Thoracic aorta (tissue), 2 donors: ENCODE measurements at places on chromosomes 4 and X. TPM values are rescaled to one million over a fixed set of nuclear protein-coding genes. Genes with fewer than 3 reads are reported as not detected.
A peak's percentile ranks its signal among the peaks of the same experiment; 100 is the strongest.

Gene RPA4
- total RNA-seq, result 4.0 TPM

Gene BANK1
- total RNA-seq, result 1.1 TPM

Gene BCLAF3
- total RNA-seq, result 9.5 TPM

Gene HOPX
- total RNA-seq, result 2.0 TPM

Gene LRCH2
- 9.9 TPM for total RNA-seq

DNA sequence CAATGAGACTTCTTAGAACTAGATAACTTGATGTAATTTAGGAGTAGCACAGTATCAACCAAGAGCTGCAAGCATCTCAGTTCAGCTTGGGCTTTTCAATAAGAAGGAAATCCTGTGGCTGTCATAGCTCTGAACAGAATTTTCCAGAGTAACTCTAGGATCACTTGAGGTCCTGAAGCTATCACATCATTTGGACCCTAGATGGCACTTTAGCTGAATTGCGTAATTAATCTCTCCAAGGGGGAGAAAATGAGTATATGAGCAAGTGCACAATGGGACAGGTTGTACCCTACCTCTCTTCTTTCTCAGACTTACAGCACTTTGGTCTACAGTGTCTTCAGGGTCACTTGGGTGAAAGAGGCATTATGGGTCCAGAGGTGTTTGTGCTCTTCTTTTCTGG, 45.2 kb downstream of the SLC4A4 start:
- no peak overlapping the region for H3K27ac ChIP-seq
- H3K4me1 ChIP-seq, result peaks cover under 1% of the 10 kb centered on the region
- H3K36me3 ChIP-seq, result no peaks in the 10 kb centered on the region
- H3K4me3 ChIP-seq, result no peak overlapping the region

DNA sequence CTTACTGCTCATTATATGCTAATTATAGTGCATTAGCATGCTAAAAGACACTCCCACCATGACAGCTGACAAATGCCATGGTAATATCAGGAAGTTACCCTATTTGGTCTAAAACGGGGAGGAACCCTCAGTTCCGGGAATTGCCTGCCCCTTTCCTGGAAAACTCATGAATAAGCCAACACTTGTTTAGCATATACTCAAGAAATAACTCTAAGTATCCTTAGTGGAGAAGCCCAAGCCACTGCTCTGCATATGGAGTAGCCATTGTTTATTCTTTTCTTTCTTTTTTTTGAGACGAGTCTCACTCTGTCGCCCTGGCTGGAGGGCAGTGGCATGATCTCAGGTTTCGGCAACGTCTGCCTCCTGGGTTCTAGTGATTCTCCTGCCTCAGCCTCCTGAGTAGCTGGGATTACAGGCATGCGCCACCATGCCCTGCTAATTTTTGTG, 15.5 kb downstream of the NUDT6 start:
- no peaks in the 10 kb centered on the region for H3K27me3 ChIP-seq
- no peak overlapping the region for H3K4me3 ChIP-seq
- no peaks in the 10 kb centered on the region for H3K36me3 ChIP-seq
- H3K4me1 ChIP-seq, result peaks cover 3% of the 10 kb centered on the region
- DNase-seq, result no peak
- no peak overlapping the region for H3K27ac ChIP-seq

DNA sequence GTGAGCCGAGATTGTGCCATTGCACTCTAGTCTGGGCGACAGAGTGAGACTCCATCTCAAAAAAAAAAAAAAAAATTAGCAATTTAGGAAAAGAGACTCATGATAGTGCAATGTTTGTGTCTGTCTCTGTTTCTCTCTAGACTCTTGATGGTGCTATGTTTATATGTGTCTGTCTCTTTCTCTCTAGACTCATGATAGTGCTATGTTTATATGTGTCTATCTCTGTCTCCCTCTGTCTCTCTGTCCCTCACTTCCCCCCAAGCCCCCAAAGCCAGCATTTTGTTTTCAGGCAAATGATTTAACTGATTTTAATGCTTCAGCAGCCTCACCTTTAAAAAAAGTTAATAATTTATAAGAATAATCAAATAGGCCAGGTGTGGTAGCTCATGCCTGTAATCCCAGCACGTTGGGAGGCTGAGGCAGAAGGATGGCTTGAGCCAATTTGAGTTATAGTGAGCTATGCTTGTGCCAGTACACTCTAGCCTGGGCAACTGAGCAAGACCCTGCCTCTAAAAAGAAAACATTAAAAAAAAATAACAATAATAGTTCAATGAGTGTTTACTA, 6.9 kb downstream of the MOB1B start:
- DNase-seq, result no peak
- H3K36me3 ChIP-seq, result no peaks in the 10 kb centered on the region
- H3K4me1 ChIP-seq, result peaks cover 4% of the 10 kb centered on the region
- H3K27ac ChIP-seq, result no peak overlapping the region
- H3K4me3 ChIP-seq, result no peak overlapping the region

- H3K4me3 ChIP-seq, result peak overlapping the region; percentile 45
- no peaks in the 10 kb centered on the region for H3K27me3 ChIP-seq
- H3K4me1 ChIP-seq, result peaks cover 21% of the 10 kb centered on the region
- no peaks in the 10 kb centered on the region for H3K36me3 ChIP-seq
- H3K27ac ChIP-seq, result peak overlapping the region; percentile 54
Observed at GRCh38 chrX:39736216-39737211, 361.2 kb downstream of the BCOR start.

- no peaks in the 10 kb centered on the region for H3K4me1 ChIP-seq
- H3K27me3 ChIP-seq, result no peaks in the 10 kb centered on the region
- H3K27ac ChIP-seq, result no peak overlapping the region
- H3K36me3 ChIP-seq, result no peaks in the 10 kb centered on the region
- no peak overlapping the region for H3K4me3 ChIP-seq
Observed at GRCh38 chr4:37733240-37733867, 47.2 kb upstream of the RELL1 start.

- H3K27me3 ChIP-seq, result no peaks in the 10 kb centered on the region
- no peak overlapping the region for H3K4me3 ChIP-seq
- H3K36me3 ChIP-seq, result no peaks in the 10 kb centered on the region
Observed at GRCh38 chr4:129138810-129139496, 43.0 kb downstream of the C4orf33 start.

DNA sequence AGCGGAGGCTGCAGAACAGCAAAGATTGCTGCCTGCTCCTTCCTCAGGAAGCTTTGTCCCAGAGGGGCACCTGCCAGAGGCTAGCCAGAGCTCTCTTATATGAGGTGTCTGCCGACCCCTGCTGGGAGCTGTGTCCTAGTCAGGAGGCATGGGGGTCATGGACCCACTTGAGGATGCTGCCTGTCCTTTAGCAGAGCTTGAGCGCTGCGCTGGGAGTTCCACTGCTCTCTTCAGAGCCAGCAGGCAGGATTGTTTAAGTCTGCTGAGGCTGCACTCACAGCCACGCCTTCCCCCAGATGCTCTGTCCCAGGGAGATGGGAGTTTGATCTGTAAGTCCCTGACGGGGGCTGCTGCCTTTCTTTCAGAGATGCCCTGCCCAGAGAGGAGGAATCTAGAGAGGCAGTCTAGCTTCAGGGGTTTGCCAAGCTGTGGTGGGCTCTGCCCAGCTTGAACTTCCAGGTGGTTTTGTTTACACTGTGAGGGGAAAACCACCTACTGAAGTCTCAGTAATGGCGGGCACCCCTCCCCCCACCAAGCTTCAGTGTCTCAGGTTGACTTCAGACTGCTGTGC, 10.9 kb downstream of the DCK start:
- DNase-seq, result no peak
- no peaks in the 10 kb centered on the region for H3K27me3 ChIP-seq
- no peak overlapping the region for H3K4me3 ChIP-seq
- H3K27ac ChIP-seq, result no peak overlapping the region

- no peak overlapping the region for H3K27ac ChIP-seq
- H3K4me3 ChIP-seq, result no peak overlapping the region
- no peaks in the 10 kb centered on the region for H3K27me3 ChIP-seq
- H3K4me1 ChIP-seq, result no peaks in the 10 kb centered on the region
Observed at GRCh38 chrX:124263743-124264142, 68.7 kb upstream of the TEX13D start.

DNA sequence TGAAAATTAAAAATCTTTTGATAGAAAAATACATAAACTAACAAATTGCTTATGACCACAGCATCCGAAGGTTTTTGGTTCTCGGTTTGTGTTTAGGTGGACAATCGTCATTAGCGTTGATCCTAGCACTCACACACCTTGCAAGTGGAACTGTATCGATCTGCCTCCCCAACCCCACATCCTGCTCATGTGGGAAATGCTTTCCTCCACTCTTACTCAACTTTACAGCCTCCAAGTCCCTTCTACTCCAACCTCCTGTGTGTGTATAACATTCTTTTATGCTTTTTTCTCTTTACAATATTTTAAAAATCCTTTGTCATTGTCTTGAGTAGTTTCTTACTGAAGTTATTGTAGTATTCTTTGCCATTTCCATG, 15.6 kb upstream of the TMEM131L start:
- no peaks in the 10 kb centered on the region for H3K36me3 ChIP-seq
- H3K4me3 ChIP-seq, result no peak overlapping the region
- DNase-seq, result no peak
- no peaks in the 10 kb centered on the region for H3K27me3 ChIP-seq
- H3K4me1 ChIP-seq, result peaks cover 22% of the 10 kb centered on the region

DNA sequence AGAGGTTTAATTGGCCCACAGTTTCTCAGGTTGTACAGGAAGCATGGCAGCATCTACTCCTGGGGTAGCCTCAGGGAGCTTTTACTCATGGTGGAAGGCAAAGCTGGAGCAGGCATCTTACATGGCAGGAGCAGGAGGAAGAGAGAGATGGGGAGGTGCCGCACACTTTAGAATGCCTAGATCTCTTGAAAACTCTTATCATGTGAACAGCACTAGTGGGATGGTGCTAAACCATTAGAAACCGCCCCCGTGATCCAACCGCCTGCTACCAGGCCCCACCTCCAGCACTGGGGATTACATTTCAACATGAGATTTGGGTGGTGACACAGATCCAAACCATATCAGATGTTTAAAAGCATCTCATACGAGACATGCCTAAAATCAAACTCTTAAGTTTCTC, 41.6 kb upstream of the SCOC start:
- no peaks in the 10 kb centered on the region for H3K4me1 ChIP-seq
- no peaks in the 10 kb centered on the region for H3K36me3 ChIP-seq
- no peak overlapping the region for H3K4me3 ChIP-seq
- H3K27me3 ChIP-seq, result no peaks in the 10 kb centered on the region
- no peak for DNase-seq

GRCh38 chr4:86398187-86398586, 38.3 kb upstream of the MAPK10 start:
- H3K4me1 ChIP-seq, result no peaks in the 10 kb centered on the region
- H3K36me3 ChIP-seq, result no peaks in the 10 kb centered on the region
- H3K27me3 ChIP-seq, result no peaks in the 10 kb centered on the region
- no peak overlapping the region for H3K27ac ChIP-seq
- DNase-seq, result no peak
- H3K4me3 ChIP-seq, result no peak overlapping the region

- H3K36me3 ChIP-seq, result no peaks in the 10 kb centered on the region
- no peak overlapping the region for H3K27ac ChIP-seq
- peak overlapping the region; percentile 25 for H3K4me3 ChIP-seq
- H3K27me3 ChIP-seq, result no peaks in the 10 kb centered on the region
- no peak for DNase-seq
Observed at GRCh38 chr4:123418351-123418931, 21.8 kb downstream of the SPRY1 start.

GRCh38 chrX:4754878-4755604, 1041.6 kb upstream of the PRKX start:
- H3K36me3 ChIP-seq, result no peaks in the 10 kb centered on the region
- H3K27me3 ChIP-seq, result no peaks in the 10 kb centered on the region
- no peak for DNase-seq
- no peak overlapping the region for H3K4me3 ChIP-seq

GRCh38 chrX:10722851-10723250, 102.5 kb upstream of the MID1 start:
- H3K27ac ChIP-seq, result no peak overlapping the region
- H3K4me3 ChIP-seq, result peak overlapping the region; percentile 33
- DNase-seq, result no peak
- no peaks in the 10 kb centered on the region for H3K36me3 ChIP-seq
- H3K27me3 ChIP-seq, result no peaks in the 10 kb centered on the region

DNA sequence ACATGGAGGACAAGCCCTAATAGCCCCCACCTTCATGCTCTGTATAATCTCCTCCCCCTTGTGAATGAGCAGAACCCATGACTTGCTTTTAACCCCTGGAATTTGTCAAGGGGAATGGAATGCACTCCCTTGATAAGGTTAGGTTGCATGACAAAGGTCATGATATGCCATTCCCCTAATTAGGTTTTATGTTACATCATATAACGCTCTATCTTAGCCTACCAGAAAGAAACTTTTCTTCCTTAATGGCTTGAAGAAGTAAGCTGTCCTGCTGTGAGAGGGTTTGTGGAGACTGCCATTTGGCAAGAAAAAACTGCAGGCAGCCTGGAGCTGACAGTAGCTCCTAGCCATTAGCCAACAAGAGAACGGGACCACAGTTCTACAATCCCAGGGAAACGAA, 399.8 kb upstream of the MAD2L1 start:
- no peaks in the 10 kb centered on the region for H3K4me1 ChIP-seq
- no peaks in the 10 kb centered on the region for H3K36me3 ChIP-seq
- no peaks in the 10 kb centered on the region for H3K27me3 ChIP-seq
- no peak overlapping the region for H3K4me3 ChIP-seq
- H3K27ac ChIP-seq, result no peak overlapping the region

DNA sequence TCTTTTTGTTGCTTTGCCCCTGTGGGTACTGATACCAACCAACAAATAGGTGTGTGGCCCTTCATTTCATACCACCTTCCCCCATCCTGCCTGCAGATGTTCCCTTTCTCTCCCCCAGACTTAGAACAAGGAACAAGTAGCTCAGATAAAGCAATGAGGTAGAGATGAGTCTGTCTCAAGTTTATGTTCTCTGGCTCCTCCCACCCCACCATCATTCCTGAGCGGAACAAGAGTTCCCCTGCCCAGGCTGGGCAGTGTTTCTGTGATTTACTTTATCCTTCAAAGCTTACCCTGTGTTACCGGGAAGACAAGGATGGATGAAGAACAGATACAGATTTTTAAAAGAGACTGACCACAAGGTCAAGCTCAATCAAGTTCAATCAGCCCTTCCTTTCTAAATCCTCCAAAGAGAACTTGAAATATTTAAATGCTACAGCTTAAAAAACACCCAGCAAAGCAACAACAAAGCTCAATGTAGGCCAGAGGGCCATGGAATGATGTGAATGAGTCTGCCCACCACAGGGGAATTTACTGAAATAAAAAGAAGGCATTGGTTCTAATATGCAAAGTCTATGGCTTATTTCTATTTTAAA, 80.1 kb upstream of the UCP1 start:
- no peaks in the 10 kb centered on the region for H3K27me3 ChIP-seq
- H3K4me3 ChIP-seq, result no peak overlapping the region
- no peak overlapping the region for H3K27ac ChIP-seq
- no peaks in the 10 kb centered on the region for H3K4me1 ChIP-seq

DNA sequence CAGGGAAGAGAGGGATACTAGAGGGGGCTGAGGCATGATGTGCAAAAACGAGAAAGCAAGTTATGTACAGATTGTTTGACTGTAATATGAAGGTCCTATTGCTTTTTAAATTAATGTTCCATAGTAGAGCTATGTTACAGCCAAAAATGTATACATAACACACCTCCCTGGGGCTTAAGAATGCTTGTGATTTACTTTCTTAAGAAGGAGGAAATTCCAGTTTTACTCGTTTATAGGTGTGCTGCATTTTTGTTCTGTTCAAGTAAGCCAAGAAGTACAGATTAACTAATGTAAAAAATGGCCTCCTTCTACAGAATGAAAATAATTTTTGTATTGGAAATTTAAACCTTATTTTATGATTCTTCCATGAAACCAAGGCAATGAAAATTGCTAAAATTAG, 614.4 kb upstream of the NR3C2 start:
- H3K36me3 ChIP-seq, result no peaks in the 10 kb centered on the region
- H3K4me1 ChIP-seq, result no peaks in the 10 kb centered on the region
- H3K27me3 ChIP-seq, result no peaks in the 10 kb centered on the region
- no peak overlapping the region for H3K27ac ChIP-seq
- no peak overlapping the region for H3K4me3 ChIP-seq
- no peak for DNase-seq

GRCh38 chr4:86122404-86122803, 237.4 kb downstream of the MAPK10 start:
- H3K27ac ChIP-seq, result no peak overlapping the region
- no peak overlapping the region for H3K4me3 ChIP-seq
- DNase-seq, result no peak
- no peaks in the 10 kb centered on the region for H3K4me1 ChIP-seq
